Stimulated activated CD4-positive, alpha-beta T cell treated with anti-CD3 and anti-CD28 coated beads, Interleukin-1b, Interleukin-23, amount 100 ng/mL, for 4 hours (primary cell): ENCODE measurements at places on chromosomes 13 and 19.

DNA sequence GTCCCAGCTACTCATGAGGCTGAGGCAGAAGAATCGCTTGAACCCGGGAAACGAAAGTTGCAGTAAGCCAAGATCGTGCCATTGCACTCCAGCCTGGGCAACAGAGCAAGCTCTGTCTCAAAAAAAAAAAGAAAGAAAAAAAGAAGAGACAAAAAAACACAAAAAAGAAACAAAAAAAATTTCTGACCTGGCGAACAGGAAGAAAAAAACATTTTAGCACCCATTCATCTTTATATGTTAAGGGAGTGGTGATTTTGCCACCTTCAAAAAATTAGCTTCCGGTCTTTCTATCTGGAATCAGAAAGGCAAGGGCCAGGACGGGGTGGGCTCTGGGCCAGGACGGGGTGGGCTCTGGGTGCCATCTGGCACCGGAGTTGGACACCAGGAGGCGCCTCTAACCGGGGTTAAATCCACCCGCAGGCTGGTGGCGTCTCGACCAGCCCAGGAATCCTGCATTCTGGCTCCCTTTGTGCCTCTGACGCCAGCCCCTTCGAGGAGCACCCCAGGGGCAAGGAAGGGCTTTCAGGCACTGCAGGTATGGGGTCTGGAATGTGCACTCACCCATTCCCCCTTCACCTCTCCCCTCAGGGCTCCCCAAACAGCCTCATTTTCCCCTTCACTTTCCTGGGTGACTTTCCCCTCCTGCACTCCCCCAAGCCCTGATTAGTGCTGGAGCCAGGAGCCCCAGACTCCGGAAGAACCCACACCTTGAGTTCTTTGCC lies 10.4 kb upstream of the ZSWIM4 start:
- peak; percentile 68 for DNase-seq

- no peak for DNase-seq
Measured at GRCh38 chr13:91817250-91817649, 418.8 kb downstream of the GPC5 start.

GRCh38 chr13:97319113-97319720 lies 97.1 kb downstream of the MBNL2 start:
- no peak for DNase-seq

GRCh38 chr13:94481941-94482340 lies 2.5 kb upstream of the DCT start:
- DNase-seq = no peak

- DNase-seq = no peak
Measured at GRCh38 chr13:24184265-24184841, 23.8 kb downstream of the SPATA13 start.
